ENCODE measurements at places on chromosomes 5 and 9. TPM values are rescaled to one million over a fixed set of nuclear protein-coding genes. Genes with fewer than 3 reads are reported as not detected.

The OLFM1 gene
- polyA plus RNA-seq = 3.8 TPM

The ENTREP1 gene
- 2.8 TPM for polyA plus RNA-seq

The WWC1 gene
- polyA plus RNA-seq = 78.3 TPM

The THBS4 gene
- 14.7 TPM for polyA plus RNA-seq

The CARTPT gene
- polyA plus RNA-seq = not detected

The FRMD3 gene
- polyA plus RNA-seq = 24.6 TPM

The CTNNAL1 gene
- polyA plus RNA-seq = 68.4 TPM

The OGN gene
- polyA plus RNA-seq = 72.1 TPM

The EQTN gene
- polyA plus RNA-seq = not detected

DNA sequence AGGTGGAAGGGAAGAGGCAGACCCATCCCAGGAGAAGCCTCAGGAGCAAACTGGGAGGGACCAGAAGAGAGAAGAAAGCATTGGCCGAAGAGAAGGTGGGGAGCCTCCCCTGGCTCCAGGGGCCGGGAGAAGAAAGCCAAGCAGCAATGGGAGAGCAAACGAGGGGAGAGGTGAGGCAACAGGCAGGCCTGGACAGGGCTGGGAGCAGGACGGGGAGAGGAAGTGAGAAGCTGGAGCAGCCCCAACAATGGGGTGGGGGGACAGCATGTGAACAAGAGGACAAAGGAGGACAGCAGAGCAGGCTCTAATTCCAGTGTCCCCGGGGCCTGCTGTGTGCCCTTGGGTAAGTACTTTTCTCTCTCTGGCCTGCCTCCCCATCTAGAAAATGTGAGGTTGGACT, 115.3 kb downstream of the PSD2 start:
- DNase-seq = no peak

GRCh38 chr5:169978714-169979113, 1.6 kb downstream of the INSYN2B start:
- DNase-seq = no peak

DNA sequence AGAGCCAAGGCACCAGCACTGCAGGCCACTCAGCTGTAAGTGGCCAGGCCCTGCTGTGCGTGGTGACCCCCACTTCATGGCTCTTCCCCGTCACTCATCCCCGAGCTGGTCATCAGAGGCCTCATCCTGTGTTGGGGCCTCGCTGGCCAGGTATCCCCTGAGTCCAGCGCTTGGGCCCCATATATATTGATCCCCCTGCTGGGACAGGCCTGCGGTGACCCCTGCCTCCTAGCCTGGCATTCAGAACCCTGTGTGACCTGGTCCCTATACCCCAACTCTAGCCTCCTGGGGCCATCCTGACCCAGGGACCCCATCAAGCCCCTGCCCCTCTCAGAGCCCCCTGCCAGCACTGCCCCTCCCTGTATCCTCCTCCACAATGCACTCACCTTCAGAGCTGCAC, 12.7 kb downstream of the GBGT1 start:
- no peak for DNase-seq

- no peak for DNase-seq
Measured at GRCh38 chr9:93295031-93295430, 111.1 kb downstream of the WNK2 start.

DNA sequence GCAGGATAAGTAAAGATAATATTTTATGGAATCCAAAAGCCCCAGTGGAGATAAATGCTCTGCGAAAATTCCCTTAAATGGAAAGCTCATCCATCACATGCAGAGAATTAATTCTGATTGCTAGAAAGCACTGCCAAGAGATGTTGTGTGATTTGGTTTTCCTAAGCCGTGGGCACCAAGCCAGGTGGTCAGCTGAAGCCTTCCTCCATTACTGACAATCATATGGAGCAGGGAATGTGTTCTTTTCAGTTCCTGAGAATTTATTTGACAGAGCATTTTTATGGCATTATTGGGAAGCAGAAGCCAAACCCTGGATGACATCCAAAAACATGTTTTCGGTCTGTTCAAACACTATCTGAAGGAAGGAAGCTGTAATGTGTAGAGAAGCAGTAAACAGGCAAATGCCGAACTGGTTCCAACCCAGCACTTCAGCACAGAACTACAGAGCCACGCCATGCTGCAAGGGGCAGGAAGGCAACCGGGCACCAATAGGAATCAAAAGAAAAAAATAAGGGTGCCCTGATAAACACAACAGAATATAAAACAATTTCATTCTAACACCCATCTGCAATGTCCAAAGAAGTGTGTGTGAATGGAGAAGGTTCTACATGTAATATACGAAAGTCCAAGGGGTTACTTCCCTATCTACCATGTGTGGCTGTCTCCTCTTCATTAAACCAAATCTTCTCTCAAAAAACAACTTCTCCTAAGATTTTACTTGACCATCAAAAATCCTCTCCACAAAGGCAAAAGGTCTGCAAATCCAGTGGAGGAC, 12.3 kb downstream of the ARSB start:
- no peak for DNase-seq

DNA sequence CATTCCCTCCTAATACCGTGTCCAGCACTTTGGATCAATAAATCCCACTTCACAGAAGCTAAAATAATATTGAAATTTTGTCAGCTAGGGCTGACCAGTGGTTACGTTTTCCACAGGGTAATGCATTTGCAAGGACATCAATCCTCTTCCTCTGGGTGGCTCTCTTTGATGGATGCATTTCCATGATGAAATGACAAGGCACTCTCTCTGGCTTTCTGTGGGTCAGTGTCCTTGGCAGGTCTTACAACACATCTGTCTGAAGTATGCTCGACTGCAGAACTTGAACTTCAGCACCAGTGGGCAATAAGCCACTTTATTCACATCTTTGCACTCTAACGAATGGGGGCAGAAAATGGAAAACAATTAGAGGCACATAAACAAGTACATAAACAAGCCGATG, 330.1 kb downstream of the ADAMTS6 start:
- no peak for DNase-seq

GRCh38 chr5:151224372-151224771, 480 bp upstream of the CCDC69 start:
- DNase-seq = no peak

DNA sequence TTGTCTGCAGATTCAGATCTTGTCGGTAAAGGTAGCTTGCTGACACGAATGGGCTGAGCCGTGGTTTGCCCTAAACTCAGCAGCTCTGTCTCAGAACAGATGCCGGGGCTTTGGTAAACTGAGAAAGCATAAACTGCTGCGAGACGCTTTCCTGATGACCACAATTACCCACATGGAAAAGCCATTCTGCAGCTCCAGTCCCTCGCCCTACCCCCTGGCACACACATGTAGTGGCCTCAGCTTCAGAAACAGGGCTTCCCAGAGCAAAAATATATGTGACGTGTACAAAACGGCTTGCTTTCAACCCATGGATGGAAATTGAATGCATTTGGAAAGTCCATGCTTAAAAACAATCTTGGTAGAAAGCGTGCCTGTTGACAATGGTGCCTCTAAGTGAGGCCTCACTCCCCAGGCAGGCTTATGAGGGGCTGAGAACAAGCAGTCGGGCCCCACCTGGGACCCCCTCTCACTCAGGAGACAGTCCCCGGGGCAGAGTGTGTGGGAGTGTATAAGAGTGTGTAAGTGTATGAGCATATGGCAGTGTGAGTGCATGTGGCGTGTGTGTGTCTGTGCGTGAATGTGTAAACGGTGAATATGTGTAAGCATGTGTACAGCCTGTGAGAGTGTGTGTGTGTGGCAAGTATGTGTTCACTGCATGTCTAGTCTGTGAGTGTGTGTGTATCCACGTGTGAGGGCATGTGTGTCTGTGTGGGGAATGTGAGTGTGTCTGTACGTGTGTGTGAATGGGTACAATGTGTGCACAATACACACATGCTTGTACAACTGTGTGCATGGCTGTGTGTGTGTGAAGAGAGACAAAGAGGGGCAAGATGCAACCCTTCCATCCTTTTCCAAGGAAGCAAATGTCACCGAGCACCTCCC, 88.2 kb upstream of the SMIM23 start:
- no peak for DNase-seq

- no peak for DNase-seq
Measured at GRCh38 chr5:135029477-135030122, 4.4 kb downstream of the PITX1 start.

- no peak for DNase-seq
Measured at GRCh38 chr5:143142596-143143435, 260.7 kb downstream of the NR3C1 start.

DNA sequence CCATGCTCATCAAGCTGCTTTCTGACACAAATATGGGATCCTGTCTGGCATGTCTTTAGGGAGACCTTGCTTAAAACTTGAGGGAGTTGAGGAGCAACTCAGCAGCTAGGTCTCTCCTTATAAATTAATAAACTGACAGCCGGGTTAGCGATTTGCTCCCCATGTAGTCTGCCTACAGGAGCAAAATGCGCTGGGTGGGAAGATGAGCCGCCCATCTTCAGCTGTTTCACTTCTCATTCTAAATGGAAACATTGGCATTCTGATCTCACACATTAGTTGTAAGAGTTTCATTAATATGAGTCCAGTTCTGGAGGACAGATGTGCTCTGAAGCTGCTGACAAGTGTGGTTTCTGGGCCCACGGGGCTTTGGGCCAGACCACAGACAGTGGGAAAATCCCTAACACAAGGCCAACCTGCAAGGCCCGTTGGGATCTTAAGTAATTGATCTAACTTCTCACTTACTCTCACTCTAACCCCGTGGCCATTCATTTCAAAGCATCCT, 197.0 kb downstream of the MCTP1 start:
- DNase-seq = no peak

DNA sequence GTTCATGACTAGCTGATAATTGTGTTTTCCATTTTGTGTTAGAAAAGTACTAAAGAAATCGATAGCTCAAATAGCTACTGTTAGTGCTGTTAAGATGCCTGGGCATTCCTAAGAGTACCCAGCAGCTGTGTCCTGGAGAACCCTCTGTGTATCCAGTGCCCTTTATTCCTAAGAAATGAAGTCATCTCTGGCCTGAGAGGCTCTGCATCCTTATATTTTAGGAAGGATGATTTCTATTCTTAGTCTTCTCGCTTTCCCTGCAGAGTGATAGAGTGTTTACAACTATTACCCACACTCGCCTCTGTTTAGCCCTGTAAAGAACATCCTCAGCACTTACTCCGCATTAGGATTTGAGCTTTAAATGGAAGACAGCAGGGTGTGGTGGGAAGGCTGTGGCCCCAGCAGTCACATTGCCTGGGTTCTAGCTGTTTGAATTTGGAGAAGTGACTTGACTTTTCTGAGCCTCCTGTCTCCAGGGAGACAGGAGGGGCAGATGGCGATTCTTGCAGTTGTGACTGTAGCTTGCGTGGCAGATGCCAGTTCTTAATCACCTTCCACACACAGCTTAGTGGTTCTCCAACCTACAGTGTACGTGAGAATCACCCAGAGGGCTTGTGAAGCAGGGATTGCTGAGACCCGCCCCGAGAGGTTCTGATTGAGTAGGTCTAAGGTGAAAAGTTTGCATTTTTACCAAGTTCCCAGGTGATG, 177.2 kb upstream of the PITX1 start:
- no peak for DNase-seq

GRCh38 chr9:121612511-121612998, 38.9 kb upstream of the DAB2IP start:
- DNase-seq = no peak

DNA sequence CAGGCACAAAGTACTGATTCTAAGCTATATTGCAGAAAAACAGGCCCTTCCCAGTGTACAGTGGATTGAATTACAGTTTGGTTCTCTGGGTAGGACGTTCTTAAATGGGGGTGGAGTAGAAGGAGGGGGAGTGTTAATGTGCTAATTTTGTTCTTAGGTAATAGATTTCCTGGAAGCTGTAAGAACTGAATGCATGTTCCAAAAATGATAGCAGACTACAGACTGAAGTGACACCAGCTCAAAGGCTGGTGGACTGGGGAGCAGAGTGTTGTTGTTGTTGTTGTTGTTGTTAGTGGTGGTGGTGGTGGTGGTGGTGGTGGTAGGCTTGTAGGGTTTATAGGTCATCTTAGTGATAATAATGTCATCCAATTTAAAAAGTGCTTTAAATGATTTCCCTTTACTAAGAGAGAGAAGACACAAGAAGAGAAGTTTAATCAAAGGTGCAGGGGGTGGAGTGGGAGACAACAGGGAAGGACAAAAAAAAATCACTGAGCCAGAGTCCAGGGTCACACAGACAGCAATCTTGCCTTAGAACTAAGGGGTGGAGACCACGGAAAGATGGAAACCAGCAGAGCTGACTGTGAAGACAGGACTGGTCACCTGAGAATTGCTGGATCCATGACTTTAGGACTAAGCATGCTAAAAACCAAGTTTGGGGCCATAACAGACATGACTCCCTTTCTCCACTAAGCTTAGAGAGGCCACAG, 27.0 kb downstream of the TTLL11 start:
- DNase-seq = no peak

DNA sequence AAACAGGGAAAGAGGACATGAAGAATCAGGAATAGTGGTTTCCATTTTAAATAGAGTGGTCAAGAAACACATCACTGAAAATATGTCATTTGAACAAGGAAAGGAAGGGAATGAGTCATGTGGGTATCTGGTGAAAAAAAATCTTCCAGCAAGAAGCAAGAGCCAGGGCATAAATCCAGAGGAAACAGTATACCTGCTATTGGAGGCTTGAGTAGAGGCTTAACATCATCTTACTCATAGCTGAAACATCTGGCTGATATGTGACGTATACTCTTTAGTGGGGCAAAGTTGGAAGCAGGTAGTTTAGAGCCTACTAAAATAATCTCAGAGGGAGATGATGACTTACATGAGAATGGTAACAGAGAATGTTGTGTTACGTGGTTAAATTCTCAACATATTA, 517.2 kb downstream of the CAAP1 start:
- DNase-seq = no peak

GRCh38 chr9:1319436-1319835, 269.3 kb downstream of the DMRT2 start:
- DNase-seq = no peak

- DNase-seq = no peak
Measured at GRCh38 chr5:171681677-171682076, 103.9 kb upstream of the SMIM23 start.

DNA sequence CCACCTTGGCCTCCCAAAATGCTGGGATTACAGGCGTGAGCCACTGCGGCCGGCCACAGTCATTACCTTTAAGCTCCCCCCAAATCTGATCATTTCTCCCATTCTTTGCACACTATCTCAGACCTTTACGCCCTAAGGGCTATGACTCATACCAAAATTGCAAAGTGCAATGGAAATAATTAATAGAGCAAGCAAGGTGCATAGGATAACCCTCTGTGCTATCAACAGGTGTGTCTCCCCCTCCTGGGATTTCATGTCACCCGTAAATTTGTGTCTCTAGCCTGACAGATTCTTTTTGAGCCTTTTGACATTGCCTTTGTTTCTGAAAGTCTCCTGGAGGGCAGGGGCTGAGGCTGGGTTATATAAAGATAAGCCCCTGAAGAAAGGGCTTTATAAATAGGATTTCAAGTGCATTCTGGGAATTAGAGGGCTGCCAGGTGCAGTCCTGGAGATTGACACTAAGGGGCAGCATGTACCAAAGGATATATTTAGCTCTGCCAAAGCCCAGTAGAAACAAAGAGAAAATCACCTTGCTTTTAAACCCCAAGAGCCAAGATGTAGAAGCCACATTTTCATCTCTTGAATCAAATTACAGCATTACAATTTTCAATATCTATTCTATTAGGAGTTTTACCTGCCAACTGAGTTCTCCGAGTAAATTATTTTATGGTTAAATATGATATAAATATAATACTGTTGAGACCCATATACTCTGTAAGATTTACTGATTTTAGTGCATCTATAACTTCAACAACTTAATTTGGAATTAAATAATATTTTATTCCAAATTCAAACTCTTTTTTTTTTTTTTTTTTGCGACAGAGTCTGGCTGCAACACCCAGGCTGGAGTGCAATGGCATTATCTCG, 18.2 kb downstream of the S100Z start:
- peak; percentile 48 for DNase-seq

- no peak for DNase-seq
Measured at GRCh38 chr9:91714874-91715615, 235.0 kb downstream of the ROR2 start.

GRCh38 chr5:87298692-87299362, 31.1 kb downstream of the RASA1 start:
- DNase-seq = no peak

Data from right renal pelvis (tissue), 4 donors.